ENCODE measurements at places on chromosomes 1 and 21. TPM values are rescaled to one million over a fixed set of nuclear protein-coding genes. Genes with fewer than 3 reads are reported as not detected.

- H3K27ac ChIP-seq, result no peak overlapping the region
- H3K36me3 ChIP-seq, result no peaks in the 10 kb centered on the region
- no peak overlapping the region for H3K4me3 ChIP-seq
- H3K27me3 ChIP-seq, result no peaks in the 10 kb centered on the region
Measured at GRCh38 chr1:186474208-186474607, 13.3 kb upstream of the PDC start.

DNA sequence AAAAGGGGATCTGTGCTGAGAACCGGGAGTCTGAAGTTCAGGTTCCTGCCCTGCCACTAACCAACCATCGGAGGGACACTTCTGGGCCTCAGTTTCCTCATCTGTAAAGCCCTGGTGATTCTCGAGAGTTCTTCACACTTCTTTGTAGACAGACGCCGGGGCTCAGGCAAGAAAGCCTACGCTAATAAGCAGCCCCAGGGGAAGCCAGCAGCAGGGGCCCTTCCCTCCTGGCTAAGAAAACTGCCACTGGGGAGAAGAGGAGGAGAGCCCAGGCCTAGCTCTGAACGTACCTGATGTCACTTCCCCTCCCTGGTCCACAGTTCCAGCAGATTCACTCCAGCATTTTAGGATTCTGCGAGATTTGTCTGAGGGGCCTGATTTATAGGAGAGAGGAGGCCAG, 76.0 kb downstream of the CAMK2N1 start:
- H3K27me3 ChIP-seq, result no peaks in the 10 kb centered on the region
- no peak overlapping the region for H3K4me3 ChIP-seq
- peaks cover 15% of the 10 kb centered on the region for H3K4me1 ChIP-seq
- DNase-seq, result no peak

- peaks cover 23% of the 10 kb centered on the region for H3K36me3 ChIP-seq
- no peaks in the 10 kb centered on the region for H3K27me3 ChIP-seq
- no peak overlapping the region for H3K27ac ChIP-seq
- H3K4me1 ChIP-seq, result peaks cover 11% of the 10 kb centered on the region
Measured at GRCh38 chr21:33828083-33828482, 87.5 kb downstream of the ATP5PO start.

- H3K27ac ChIP-seq, result no peak overlapping the region
- peaks cover 11% of the 10 kb centered on the region for H3K4me1 ChIP-seq
- no peaks in the 10 kb centered on the region for H3K36me3 ChIP-seq
- no peak overlapping the region for H3K4me3 ChIP-seq
- no peaks in the 10 kb centered on the region for H3K27me3 ChIP-seq
Measured at GRCh38 chr1:8426996-8427395, 109.1 kb downstream of the SLC45A1 start.

DNA sequence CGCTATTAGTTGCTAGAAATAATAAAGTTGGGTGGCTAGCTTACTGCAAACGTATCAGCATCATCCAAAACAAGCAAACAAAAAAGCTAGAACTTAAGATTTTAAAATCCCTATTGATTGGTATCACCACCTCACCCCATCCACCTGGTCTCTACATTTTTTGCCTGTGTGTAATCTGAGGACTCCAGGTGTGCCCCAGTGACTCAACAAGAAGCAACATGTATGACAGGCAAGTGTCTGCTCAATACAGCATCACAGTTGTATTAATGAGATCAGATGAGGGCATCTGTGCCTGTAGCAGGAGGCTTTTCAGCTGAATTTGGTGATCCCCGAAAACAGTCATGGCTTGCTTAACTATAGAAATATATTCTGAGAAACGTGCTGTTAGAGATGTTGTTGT, 14.6 kb upstream of the PAPPA2 start:
- H3K4me1 ChIP-seq, result no peaks in the 10 kb centered on the region
- H3K27me3 ChIP-seq, result no peaks in the 10 kb centered on the region

- no peaks in the 10 kb centered on the region for H3K4me1 ChIP-seq
- H3K36me3 ChIP-seq, result no peaks in the 10 kb centered on the region
- H3K4me3 ChIP-seq, result no peak overlapping the region
- no peak for DNase-seq
- H3K27ac ChIP-seq, result no peak overlapping the region
Measured at GRCh38 chr1:173234899-173235298, 27.8 kb upstream of the TNFSF4 start.

GRCh38 chr1:155254714-155255242, 505 bp downstream of the ENTREP3 start:
- DNase-seq, result no peak
- H3K36me3 ChIP-seq, result peaks cover 15% of the 10 kb centered on the region
- H3K4me3 ChIP-seq, result peak overlapping the region; percentile 71
- H3K27ac ChIP-seq, result peak overlapping the region; percentile 71

Gene KCNK1
- 0.90 TPM for total RNA-seq

Gene OR2T35
- not detected for total RNA-seq

Measured in IMR-90 (cell line).